ENCODE measurements at places on chromosomes 3 and 15.

DNA sequence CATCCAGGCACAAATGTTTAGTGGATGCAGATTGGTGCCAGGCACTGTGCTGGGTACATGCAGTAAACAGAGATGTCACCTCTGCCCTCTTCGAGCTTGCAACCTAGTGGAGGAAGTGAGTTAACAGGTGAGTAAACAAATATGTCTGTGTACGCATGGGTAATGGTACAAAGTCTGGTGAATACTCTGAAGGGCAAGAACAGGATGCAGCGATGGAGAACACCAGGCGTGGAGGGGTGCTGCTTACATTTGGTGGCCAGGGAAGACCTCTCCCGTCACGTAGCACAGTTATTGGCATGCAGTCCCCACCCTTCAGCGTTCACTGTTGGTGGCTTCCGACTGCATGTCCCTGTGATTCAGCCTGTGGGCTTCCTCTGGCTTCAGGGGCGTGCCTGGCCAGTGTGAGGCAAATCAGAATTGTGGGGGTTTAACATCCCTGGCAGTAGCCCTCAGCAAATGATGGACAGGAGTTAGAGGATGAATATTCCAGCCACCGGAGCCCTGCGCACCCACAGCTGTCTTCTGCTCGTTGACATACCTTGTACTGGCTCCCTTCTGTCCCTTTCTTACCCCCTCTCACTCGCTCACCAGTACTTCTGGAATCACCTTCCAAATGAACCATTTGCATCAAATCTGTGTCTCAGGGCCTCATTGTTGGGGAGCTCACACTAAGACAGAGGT lies 9.1 kb upstream of the HDAC11 start:
- no peak for DNase-seq

- DNase-seq: no peak
These were observed 51.3 kb downstream of the TPRG1 start for GRCh38 chr3:189222927-189223636.

DNA sequence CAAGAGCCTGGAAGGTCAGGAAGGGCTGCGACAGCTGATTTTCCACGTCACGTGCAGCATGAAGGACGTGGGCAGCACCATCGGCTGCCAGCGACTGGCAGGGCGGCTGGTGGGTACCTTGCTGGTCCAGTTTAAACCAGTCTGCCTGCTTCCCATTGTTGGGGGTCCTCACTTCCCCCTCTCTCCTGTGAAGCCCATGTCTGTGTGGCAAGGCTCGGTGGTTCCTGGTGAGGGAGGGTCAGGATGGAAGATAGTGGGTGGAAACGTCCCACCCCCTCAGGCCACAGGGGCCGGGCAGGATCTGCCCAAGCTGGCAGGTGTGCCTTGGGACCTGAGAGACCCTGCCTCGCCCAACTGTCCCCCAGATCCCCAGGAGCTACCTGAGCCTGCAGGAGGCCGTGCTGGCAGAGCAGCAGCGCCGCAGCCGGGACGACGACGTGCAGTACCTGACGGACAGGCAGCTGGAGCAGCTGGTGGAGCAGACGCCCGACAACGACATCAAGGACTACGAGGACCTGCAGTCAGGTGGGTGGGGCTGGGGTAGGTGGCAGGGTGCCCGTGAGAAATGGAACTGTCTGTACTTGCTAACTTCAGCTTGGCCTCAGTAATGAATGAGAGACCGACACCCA lies 108.2 kb downstream of the LRRK1 start:
- DNase-seq: no peak

- no peak for DNase-seq
These were observed 110.8 kb downstream of the LRIG1 start for GRCh38 chr3:66390013-66390412.

DNA sequence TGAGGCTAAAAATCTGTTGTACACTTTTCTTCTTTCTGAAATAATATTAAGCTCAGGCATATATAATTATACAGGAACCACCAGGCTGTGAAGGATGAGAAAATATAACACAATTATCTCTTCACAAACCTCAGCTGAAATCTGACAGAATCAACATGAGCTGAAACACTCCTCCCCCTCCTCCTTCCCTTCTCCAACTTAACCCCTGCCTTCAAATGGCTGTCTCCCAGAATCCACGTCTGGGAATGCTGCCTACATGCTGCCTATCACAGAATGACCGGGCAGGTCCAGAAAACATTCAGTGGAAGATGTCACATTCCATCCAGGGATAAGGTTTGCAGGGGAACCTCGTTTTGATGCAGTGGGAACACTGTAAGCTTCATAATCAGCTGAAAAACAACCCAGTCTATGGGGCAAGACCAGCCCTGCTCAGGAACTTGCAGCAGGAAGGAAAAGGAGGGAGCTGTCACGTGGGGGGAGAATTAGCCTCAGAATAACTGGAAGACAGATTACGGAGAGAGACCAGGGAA lies 44.0 kb upstream of the SEMA6D start:
- DNase-seq: no peak

DNA sequence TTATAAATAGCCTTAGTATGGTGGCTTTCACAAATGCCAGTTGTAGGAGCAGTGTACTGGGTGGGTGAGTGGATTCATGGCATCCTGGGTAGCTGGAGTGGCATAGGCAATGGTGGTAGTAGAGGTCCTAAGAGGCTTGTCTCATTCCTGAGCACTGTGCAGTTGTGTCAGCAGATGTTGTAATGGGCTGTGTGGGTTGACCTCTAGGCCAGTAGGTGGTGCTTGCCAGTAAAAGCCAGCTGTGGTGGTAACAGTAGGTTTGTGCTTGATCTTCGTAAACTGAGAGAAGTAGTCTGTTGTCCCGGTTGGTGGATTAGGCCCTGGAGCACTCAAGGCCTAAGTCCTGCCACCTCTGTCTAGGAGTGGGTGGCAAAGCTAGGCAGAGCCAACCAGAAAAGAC lies 149.7 kb upstream of the SUCLG2 start:
- DNase-seq: no peak

- DNase-seq: no peak
These were observed 463.2 kb upstream of the GBE1 start for GRCh38 chr3:82224661-82225060.

GRCh38 chr3:120410116-120410515 lies 40.7 kb downstream of the FSTL1 start:
- no peak for DNase-seq

DNA sequence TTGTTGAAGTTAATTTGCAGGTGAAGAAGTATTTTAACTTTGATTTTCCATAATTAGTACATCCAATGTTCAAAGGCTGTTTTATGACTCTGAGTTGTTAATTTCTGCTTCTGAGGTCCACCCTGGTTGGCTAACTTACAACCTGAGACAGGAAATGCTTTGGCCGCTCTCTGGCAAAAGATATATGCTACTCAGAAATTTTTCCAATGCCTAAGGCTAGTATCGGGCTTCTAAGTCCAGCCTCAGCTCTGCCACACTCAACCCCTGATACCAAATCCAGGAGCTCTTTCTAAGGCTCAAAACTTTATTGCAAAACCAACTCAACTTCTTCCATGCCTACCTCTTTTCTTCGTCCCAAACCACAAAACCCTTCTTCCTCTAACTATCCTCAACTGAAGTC lies 192.9 kb downstream of the NEK10 start:
- no peak for DNase-seq

DNA sequence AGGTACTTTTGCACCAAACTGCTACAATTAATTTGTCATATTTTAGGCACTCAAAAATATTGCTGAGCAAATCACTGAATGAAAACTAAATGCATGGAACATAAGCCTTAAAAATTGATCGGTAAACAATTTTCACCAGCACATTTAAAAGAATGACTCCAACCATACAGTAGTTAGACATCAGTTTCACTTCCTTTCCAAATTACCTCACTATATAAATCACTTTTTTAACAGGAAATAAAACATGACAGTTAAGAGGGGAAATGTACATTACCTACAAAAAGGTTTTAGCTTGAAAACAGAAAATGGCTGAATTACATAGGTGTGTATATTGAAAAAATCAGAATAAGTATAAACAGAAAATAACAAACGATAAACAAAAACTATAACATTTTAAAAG lies 108.4 kb downstream of the SERPINI1 start:
- no peak for DNase-seq

GRCh38 chr3:194422188-194422587 lies 23.1 kb upstream of the GP5 start:
- no peak for DNase-seq

All from activated CD8-positive, alpha-beta memory T cell treated with anti-CD3 and anti-CD28 coated beads for 1 hour (primary cell).